ENCODE measurements at places on chromosomes 12 and 14. TPM values are rescaled to one million over a fixed set of nuclear protein-coding genes. Genes with fewer than 3 reads are reported as not detected.

DNA sequence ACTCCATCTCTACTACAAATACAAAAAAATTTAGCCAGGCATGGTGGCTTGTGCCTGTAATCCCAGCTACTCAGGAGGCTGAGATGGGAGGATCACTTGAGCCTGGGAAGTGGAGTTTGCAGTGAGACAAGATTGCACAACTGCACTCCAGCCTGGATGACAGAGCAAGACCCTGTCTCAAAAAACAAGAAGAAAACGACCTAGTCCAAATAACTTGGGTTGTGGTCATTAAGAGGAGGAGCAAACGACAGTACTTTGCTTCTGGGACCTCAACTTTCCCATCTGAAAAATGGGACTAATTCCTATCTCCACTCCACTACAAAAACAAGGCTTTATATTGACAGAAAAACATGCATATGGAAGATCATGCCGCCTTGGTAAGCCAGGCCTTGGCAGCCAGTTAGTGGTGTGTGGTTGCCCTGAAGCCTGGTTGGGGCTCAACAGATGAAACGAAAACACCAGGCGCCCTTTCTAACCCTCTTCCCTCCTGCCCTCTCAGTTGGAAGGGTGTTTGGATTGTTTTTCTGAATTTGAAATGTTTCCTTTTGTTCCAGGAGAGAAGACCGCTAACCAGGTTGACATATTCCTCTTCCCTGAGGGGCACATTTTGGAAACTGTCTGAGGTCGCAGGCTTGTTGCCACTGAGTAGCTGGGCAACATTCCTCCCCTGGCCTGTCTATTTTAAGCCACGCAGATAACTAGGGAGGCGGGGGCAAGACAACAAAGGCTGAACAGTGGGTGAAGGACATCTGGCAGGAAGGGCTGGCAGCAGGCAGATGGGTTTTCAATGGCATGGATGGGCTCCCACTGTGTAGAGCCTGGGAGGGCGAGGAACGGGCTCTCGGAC, 13.7 kb upstream of the VPS37B start:
- DNase-seq, result peak; percentile 54
- no peak overlapping the region for H3K27ac ChIP-seq
- no peaks in the 10 kb centered on the region for H3K4me1 ChIP-seq

The PXMP2 gene
- total RNA-seq, result 21.2 TPM

DNA sequence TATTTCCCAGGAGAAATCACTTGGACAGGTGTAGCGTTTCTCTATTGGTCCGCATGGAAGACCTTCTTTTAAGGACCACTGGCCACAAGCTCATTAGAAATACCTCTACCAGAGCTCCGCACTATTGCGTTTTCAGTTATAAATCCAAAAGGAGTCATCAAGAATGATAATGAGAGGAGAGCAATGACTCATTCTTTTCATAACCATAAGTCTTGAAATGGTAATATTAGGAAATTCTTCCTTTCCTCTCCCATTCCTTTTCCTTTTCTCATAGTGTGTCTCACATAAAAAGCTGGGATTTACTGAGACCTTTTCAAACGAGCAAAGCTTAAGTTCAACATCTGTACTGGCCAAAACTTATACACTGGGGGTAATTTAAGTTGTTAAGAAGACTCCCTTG, 215.7 kb downstream of the CPNE8 start:
- no peak for DNase-seq
- H3K4me3 ChIP-seq, result no peak overlapping the region
- H3K27me3 ChIP-seq, result no peaks in the 10 kb centered on the region

DNA sequence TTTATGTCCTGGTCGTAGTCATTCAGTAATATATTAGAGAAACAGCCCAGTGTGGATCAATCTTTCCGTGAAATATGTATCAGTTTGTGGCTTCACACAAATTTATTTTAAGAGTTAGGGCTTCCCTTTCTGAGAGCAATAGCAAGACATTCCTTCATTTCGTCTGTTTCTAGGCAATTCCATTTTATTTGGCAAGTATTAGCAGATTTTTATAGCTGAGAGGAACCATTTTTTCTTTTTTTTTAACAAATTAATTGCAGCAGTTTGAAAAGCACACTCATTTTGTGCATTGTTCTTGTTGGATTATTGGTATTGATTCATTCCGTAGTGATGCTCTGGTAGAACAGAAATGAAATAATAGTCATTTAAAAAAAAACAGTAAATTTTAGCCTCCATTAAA, 132.9 kb downstream of the SRGAP1 start:
- no peak for DNase-seq
- H3K36me3 ChIP-seq, result no peaks in the 10 kb centered on the region
- no peaks in the 10 kb centered on the region for H3K4me1 ChIP-seq
- no peak overlapping the region for H3K27ac ChIP-seq
- H3K4me3 ChIP-seq, result no peak overlapping the region

DNA sequence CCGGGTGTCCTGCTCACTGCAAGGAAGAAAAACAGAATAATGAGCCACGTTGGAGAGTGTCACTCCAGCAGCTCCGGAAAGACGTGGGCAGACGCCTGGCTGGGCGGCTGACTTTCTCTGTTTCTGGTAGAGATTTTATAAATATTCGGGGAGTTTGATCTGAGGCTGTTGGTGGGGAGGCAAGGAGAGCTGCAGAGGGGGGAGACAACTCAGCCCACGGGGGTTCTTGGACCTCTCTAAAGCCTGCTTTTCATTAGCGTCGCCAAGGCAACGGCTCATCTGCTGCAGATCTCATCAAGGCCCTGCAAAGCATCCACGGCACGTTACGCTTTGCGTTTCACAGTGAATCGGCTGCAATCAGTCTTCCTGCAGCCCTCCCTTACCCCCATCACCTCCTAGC, 207.2 kb downstream of the ZFP36L1 start:
- no peaks in the 10 kb centered on the region for H3K36me3 ChIP-seq
- H3K27ac ChIP-seq, result no peak overlapping the region
- no peak overlapping the region for H3K4me3 ChIP-seq
- no peaks in the 10 kb centered on the region for H3K27me3 ChIP-seq
- H3K4me1 ChIP-seq, result peaks cover 24% of the 10 kb centered on the region

- no peaks in the 10 kb centered on the region for H3K4me1 ChIP-seq
- no peaks in the 10 kb centered on the region for H3K27me3 ChIP-seq
- no peak for DNase-seq
- H3K36me3 ChIP-seq, result no peaks in the 10 kb centered on the region
- H3K27ac ChIP-seq, result no peak overlapping the region
Observed at GRCh38 chr12:47985596-47986290, 18.5 kb downstream of the COL2A1 start.

The SALL2 gene
- 8.1 TPM for total RNA-seq

The TAS2R50 gene
- 0.55 TPM for total RNA-seq

DNA sequence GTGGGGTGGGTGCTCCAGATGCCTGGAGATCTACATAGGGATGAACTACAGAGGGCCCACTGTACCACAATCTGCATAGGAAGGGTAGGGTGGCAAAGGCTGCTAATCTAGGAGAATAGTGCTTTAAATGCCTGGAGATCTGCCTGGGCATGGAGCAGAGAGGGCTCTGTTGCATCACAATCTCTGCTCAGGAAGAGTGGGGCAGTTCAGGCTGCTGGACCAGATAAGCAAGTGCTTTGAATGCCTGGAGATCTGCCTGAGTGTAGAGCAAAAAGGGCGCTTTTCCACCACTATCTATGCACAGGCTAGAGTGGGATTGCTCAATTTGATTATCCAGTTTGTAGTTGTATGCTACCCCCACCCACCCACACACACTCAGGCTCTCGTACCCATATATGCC, 886.3 kb upstream of the SEL1L start:
- H3K4me3 ChIP-seq, result no peak overlapping the region
- H3K4me1 ChIP-seq, result no peaks in the 10 kb centered on the region
- no peaks in the 10 kb centered on the region for H3K36me3 ChIP-seq
- no peaks in the 10 kb centered on the region for H3K27me3 ChIP-seq
- no peak overlapping the region for H3K27ac ChIP-seq
- DNase-seq, result no peak

DNA sequence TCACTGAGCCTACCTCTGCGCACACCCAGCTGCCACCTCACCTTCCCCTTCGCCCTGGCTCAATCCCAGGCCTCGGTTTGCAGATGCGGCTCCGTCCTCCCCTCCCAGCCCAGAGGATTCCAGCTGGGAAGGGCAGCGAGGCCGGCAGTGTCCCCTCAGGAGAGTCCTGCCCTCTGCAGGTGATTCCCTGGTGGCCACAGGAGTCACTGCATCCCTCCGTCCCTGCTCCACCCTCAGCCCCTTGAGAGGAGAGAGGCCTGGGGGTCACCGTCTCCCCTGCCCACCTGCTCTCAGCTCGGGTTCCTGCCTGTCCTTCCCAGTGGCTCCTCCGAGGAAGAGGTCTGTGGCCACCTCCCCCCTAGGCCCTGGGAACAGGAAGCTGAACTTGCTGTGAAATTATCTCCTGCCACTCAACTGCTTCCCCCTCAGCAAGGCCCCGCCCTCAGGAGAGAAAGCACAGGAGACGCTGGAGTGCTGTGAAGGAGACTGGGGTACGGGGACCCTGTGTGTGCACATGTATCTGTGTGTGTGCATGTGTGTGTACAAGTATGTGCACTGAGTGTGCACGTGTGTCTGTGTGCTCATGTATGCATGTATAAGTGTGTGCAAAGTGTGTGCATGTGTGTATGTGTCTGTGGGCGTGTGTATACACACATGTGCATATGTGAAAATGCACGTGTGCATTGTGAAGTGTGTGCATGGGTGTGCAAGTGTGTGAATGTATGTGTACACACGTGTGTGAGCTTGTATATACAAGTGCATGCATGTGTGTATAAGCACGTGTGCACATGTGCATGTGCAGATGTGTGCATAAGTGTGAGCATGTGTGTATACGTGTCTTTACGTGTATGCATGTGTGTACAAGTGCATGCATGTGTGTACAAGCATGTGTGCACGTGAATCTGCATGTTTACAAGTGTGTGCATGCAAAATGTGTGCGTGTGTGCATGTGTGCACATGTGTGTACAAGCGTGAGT, 13.2 kb upstream of the GALNT9 start:
- no peak overlapping the region for H3K4me3 ChIP-seq
- no peaks in the 10 kb centered on the region for H3K36me3 ChIP-seq
- peaks cover 32% of the 10 kb centered on the region for H3K27me3 ChIP-seq
- DNase-seq, result no peak
- no peak overlapping the region for H3K27ac ChIP-seq

- no peaks in the 10 kb centered on the region for H3K36me3 ChIP-seq
- no peak for DNase-seq
- H3K4me1 ChIP-seq, result no peaks in the 10 kb centered on the region
Observed at GRCh38 chr12:20410734-20411133, 42.4 kb downstream of the PDE3A start.

DNA sequence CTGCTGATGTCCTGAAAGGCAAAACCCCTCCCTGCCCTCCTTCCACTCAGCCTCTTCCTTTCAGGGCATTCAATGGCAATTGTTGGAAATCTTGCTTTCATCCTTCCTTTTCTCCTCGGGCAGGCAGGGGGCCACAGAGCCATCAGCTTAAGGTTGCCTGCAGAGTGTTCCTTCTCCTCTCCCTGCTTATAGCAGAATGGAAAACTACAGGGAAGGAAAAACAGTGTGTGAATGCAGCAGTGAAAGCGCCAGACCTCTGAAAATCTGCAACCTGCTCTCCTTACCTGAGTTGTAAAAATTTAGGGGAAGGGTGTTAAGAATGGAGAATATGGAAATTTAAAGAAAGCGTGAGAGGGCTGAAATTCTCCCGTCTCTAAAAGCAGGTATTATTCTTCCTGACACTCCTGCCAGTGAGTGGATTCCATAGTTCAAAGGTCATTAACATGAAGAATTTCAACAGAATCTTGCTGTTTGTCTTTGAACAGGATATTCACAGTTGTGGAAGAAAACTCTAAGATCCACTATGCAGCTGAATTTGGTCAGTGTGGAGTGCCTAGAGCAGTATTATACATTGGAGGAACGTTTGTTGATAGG, 348.8 kb downstream of the KCNH5 start:
- no peak for DNase-seq
- H3K4me1 ChIP-seq, result no peaks in the 10 kb centered on the region
- no peaks in the 10 kb centered on the region for H3K27me3 ChIP-seq
- no peaks in the 10 kb centered on the region for H3K36me3 ChIP-seq

DNA sequence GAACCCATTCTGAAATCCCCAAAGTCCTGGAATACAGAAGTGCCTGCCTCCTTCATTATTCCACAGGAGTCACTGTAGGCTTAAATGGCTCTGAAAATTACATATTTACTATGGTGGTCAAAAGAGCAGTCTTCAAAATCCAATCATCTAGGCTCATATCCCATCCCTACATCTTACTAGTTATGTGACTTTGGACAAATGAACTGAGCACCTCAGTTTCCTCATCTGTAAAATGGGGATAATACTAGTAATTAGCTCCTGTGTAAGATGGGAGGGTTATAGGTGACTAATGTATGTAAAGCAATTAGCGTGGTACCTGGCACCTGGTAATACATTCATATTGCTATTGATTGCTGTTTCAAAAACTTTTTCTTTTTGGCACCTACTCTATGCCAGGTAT, 243.6 kb downstream of the CHST11 start:
- H3K27me3 ChIP-seq, result no peaks in the 10 kb centered on the region
- no peak overlapping the region for H3K4me3 ChIP-seq
- H3K36me3 ChIP-seq, result no peaks in the 10 kb centered on the region

- DNase-seq, result no peak
- no peaks in the 10 kb centered on the region for H3K36me3 ChIP-seq
- peaks cover 15% of the 10 kb centered on the region for H3K4me1 ChIP-seq
- peak overlapping the region; percentile 82 for H3K27ac ChIP-seq
- no peak overlapping the region for H3K4me3 ChIP-seq
Observed at GRCh38 chr14:34374998-34375740, 86.9 kb downstream of the SPTSSA start.

- no peak overlapping the region for H3K4me3 ChIP-seq
- H3K27me3 ChIP-seq, result no peaks in the 10 kb centered on the region
- H3K36me3 ChIP-seq, result peaks cover 6% of the 10 kb centered on the region
- H3K4me1 ChIP-seq, result no peaks in the 10 kb centered on the region
- H3K27ac ChIP-seq, result no peak overlapping the region
- DNase-seq, result no peak
Observed at GRCh38 chr12:76859611-76860010, 19.2 kb downstream of the CSRP2 start.

The METAP2 gene
- total RNA-seq, result 53.8 TPM

DNA sequence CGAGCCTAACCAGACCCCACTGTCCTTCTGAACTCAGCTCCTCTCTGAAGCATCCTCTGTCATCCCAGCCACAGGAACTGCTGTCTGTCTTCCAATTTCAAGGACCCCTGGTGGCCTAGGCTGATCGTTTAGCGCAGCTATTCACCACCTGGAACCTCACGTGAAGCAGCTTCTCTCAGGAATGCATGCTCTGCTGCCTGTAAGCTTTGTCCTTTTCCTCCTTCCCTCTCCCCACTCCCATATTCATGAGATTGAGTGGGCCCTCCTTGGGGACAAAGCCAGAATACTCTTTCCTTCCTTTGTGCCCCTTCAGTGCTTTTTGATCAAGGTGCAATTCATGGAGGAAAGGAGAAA, 17.2 kb downstream of the DPF3 start:
- H3K27me3 ChIP-seq, result no peaks in the 10 kb centered on the region
- H3K4me1 ChIP-seq, result no peaks in the 10 kb centered on the region
- DNase-seq, result no peak
- H3K27ac ChIP-seq, result no peak overlapping the region
